Adipocyte (in vitro differentiated cells): ENCODE measurements at places on chromosomes 6 and 20.

- peak; percentile 32 for DNase-seq
These were observed 74.4 kb downstream of the ARHGAP18 start for GRCh38 chr6:129635396-129636130.

DNA sequence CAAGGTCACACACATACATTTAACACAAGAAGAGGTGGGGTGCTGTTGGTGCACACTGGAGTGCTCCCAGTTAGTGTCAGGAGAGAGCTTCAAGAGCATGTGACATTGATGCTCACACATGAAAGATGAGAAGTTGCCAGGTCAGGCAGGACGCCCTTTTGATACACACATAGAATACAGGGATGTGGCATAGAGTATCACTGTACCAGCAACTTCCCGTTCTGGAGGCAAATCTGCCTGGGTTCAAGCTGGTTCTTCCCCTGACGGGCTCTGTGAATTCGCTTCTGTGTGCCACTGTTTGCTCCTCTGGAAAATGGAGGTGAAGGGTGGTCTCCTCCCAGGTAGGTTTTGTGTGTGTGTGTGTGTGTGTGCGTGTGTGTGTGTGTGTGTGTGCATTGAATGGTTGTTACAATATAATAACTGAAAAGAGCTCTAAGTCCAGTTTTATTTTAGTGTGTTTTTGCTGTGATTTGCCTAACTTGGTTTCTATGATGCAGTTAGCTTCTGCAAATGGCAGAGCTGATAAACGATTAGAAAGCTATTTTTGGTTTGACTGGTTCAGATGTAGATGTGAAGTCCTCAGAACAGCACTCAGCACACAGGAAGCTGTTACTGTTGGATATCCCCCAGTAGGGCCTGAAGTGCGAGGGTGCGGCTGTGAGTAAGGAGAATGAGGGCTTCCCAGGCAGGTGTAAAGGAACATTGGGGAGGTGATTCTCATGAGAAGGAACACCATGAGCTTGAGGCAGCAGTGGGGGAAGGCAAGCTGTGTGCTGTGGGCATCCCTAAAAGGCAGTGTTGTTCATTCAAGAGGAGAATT is 53.4 kb downstream of the HIVEP1 start:
- DNase-seq: no peak

DNA sequence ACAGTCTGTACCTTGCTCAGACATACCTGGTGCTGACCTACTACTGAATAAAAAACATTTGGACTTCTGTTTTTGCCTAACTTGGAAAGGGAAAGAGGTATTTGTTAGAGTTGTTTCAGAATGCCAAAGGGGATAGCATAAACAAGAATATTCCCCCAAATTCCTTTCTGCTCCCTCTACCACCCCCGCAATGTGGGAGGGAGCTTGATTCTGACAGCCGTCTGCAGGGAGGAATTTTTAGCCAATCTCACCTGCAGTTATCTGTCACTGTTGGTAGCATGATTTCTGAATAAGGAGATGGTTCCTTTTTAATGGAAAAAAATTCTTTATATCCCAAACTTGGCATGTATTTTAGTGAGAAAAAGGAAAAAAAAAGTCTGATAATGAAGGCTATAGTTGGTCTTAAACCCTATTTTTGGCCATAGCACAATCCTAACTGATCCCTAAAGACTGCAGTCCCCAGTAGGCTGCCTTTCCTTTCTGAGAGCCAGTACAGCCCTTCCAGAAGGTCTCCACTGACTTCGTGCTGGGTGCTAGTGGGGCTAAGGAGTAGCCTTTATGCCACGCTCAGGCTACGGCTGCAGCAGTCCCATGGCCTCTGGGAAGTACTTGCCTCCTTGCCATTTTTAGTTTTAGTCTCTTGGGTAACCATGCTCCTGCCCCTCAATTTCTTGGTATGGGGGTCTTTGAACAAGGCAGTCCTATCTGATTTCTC is 13.6 kb upstream of the PDE7B start:
- DNase-seq: no peak

DNA sequence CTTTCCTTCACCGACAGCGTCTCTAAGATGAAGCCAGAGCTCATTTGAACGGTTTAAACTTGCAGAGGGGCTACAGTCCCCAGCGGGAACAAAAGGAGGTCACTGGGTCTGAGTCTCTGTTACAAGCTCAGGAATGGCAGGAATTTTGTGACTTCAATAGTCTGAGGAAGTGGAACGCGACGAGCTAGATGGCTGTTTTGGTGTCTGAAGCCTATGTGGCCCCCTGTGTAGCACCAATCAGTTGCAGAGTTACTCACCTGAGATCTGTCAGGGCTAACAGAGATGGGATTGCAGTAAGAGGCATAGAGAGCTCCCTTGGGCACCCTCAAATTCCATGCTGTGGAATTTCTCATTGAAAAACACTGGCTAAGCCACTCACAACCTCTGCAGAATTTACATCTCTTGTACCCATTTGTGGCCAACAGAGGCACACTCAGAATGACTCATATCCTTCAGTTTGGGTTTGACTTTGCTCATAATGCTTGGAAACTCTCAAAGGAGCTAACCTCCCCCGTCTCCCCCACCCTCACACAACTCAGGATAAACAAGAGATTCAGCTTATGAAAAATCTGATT is 7.1 kb upstream of the TCP11 start:
- peak; percentile 28 for DNase-seq

DNA sequence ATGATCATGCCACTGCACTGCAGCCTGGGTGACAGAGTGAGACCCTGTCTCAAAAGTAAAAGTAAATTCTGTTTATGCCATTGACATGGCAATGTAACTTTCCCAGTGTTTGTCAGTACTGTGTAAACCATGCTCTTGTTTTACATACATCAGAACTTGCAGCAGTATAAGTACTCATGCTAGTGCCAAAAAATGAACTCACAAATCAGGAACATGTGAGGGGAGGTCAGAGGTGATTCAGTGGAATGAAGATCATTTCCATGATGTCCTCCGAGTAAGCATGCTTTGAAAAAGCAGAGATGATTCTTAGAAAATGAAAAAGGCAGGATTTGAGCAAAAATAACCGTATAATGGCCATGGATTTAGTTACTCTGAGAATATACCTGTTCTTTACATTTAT is 81.9 kb downstream of the ANKS1A start:
- DNase-seq: peak; percentile 87

DNA sequence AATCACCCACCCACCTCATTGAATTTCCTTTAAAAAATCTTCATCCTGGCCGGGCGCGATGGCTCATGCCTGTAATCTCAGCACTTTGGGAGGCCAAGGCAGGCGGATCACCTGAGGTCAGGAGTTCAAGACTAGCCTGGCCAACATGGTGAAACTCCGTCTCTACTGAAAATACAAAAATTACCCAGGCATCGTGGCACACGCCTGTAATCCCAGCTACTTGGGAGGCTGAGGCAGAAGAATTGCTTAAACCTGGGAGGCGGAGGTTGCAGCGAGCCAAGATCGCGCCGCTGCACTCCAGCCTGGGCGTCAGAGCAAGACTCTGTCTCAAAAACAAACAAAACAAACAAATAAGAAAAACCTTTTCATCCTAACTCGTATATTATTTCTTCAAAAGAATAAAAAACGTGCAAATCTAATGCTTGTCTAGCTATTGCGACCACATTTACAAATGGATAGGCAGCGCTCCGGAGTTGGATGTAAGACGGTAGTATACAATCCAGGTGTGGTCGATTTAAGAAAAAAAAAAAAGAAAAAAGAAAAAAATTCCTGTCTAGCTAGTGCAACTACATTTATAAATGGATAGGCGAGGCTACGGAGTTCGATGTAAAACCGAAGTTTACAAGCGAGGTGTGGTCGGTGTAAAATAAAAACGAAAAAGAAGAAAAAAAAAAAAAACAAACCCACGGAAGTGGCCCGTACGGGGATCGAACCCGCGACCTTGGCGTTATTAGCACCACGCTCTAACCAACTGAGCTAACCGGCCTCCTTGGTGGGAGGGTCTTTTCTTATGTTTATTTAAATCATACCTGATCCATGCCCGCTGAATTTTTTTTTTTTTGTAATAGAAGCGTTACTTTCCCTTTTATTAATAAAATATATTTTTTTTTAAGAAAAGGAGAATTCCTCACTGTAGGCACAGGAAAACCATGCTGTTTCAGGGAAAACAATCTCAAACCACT is 70.7 kb upstream of the PRSS16 start:
- peak; percentile 77 for DNase-seq

DNA sequence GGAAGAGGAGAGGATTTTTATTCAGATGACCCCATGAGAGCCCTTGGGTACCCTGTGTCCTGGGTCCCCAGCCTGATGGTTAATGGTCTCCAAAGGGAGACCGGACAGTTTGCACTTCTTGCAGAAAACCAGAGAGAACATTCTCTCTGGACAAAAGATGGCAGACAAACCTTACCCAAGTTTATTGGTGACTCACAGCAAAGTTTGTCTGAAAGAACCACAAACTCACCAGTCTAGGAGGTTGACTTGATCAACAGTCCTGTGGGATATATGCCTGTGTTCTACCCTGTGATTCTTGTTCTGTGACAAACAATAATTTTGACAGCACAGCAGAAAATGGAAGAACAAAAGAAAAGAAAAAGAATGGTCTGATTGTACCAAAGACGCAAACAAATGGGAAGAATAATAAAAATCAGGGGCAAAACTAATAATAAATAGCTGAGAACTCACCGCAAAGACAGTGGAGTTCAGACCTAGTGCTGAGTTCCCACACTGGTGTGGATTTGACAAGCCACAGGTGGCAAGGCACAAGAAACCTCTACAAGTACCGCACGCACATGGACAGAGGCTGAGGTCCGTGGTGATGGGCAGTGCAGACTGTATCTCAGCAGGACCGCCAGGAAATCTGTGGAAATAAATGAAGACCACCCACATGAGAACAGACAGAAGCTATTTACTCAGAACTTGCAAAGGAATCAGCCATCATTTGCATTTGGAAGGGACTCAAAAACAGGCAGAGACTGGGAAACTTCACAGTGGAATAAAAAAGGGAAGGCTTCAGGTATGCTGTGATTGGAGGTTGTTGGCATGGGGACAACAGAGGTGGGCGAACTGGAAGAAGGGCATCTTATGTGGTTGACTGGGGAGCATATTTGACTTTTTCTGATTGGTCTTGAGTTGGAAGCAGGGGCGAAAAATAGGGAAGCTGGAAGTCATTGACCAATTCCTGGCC is 246.3 kb upstream of the RNF24 start:
- DNase-seq: peak; percentile 29

DNA sequence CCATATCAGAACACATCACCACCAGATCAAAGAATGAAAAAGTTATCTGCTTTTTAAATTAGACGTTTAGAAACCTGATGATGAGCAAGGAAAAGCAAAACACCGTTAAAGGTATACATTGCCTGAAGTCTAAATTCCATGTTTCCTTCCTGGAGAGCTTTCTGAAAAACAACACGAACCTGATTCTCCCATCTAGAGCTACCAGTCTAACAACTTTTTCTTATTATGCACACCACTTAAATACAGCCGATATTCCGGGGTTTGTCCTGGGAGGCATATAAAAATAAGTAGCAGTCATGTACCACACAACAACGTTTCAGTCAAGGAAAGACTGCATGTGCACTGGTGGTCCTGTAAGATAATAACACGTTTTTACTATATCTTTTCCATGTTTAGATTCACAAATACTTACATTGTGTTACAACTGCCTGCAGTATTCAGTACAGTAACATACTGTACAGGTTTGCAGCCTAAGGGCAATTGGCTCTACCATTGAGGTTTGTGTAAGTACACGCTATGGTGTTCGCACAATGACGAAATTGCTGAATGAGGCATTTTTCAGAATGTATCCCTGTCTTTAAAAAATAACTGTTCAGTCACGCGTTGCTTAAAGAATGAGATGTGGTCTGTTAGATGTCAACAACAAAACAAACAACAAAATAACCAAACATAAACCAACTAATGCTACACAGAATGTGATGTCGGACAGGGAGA is 19.1 kb upstream of the LYRM2 start:
- no peak for DNase-seq

GRCh38 chr6:75202676-75203131 is 3.1 kb downstream of the COL12A1 start:
- no peak for DNase-seq

DNA sequence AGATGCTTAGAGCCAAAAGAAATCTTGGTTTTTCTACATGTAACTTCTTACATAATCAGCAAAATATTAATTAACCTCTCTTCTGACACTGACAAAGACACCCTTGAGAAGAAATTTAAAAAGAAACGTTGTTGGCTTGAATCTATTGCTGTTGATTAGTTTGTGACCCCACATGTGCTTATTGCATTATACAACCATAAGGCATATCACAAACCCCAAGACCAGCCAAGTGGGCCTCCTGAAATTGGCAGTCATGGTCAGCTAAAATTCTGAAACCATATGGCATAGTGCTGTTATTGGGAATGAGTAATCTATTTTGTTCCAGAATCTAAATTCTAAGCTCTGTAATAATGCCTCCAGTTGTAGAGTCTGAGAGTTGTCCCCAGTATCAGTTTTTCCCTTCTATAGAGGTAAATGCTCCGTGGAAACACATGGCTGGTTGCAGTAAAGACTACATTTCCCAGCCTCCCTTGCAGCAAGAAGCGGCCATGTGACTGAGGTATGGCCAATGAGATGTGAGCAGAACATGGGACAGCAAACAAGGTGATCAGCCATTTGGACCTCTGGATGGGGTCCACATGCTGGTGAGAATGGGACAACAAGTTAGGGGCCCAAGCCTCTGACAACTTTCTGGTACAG is 42.3 kb upstream of the PTPN1 start:
- peak; percentile 62 for DNase-seq

DNA sequence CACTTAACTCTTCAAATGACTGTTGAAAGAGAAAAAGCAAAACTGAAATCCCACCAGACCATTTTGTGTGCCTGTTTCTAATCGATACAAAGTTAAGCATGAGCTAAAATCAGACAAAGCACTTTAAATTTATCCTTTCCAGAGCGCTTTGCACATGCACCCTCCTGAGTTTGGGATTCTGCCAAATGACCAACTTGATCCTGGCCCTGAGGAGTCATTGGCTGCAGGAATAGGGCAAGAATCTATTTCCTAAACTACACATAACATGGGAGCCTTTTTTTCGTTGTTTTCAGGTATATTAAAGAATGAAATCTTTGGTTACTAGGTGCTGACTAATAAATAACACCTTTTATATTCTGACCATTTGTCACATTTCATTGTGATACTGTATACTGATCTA is 23.8 kb upstream of the MTHFD1L start:
- no peak for DNase-seq

GRCh38 chr6:65280060-65280459 is 427.0 kb downstream of the EYS start:
- no peak for DNase-seq

GRCh38 chr6:40732878-40733277 is 145.7 kb upstream of the LRFN2 start:
- no peak for DNase-seq

DNA sequence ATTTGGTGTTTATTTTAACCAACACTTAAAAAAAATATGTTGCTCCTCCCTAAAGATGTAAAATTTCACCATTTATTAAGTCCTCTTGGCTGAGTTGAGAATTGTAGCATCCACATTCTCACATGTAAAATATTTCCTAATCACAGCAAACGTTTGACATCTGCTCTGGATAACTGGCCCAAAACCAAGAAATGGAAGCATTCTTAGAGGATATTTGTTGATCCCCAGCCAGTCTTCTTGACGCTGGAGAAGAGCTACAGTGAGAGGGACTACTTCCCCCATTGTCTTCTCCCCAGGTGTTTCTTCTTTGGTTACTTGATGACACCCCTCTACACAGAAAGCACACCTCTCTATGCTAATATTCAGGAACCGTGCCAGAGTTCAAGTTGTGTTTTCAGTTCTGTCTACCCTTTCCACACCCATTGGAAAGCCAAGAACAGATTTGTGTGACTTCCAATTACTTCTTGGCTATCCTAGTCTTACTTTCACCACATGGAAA is 454.5 kb upstream of the JAG1 start:
- DNase-seq: peak; percentile 21

- no peak for DNase-seq
These were observed 68.4 kb downstream of the RSPO3 start for GRCh38 chr6:127186889-127187288.

- DNase-seq: no peak
These were observed 141.4 kb upstream of the SULF2 start for GRCh38 chr20:47926731-47927130.
